ENCODE measurements at places on chromosomes 1 and 21. TPM values are rescaled to one million over a fixed set of nuclear protein-coding genes. Genes with fewer than 3 reads are reported as not detected.

The SRRM1 gene
- total RNA-seq: 154 TPM

The PROK1 gene
- not detected for total RNA-seq

The PCP4 gene
- total RNA-seq: not detected

The OR2L5 gene
- not detected for total RNA-seq

The GABRD gene
- total RNA-seq: not detected

The GNG12 gene
- 173 TPM for total RNA-seq

The SLC1A7 gene
- not detected for total RNA-seq

The IL19 gene
- total RNA-seq: not detected

The LGR6 gene
- total RNA-seq: not detected

The FCRL4 gene
- not detected for total RNA-seq

All from HFFc6 (cell line).